ENCODE measurements at places on chromosomes 1 and 21.

DNA sequence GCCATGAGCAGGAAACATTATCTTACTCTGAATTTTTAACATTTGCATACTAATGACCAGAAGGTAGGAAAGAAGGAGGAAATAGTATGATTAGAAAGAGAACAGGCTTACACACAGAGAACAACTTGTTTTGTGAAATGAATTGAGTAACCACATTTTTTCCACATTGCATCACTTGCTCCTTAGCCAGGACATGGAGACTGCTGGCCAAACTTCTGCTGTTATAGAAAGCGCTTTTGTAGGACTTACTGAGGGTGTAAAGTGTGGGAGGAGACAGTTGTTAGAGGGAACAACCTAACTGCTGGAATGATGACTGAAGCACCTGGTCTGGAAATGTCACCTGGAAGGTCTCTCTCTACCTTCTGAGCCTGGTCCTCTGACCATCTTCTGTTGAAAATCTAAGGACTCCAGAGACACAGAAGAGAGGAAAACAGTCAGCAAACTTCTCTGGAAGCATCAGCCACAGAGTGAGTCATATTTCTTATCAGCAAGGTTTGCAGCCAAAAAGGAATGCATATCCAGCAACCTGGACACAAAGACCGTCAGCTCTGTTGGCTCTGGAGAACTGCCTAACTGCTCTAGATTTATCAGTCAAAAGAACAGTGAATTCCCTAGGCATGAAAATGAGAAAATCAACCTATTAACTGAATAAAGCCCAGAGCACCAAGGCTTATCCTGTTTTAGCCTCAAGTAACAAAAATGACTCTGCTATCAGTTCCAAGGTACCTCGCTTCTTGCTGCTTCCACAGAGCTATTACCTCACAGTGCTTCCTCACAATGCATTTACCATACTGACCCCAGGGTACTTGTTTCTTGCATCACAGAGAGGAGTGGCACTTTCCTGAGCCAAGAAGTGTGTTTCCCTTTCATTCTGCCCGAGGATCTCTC is 88.0 kb upstream of the SLFNL1 start:
- peak overlapping the region; percentile 84 for H3K27ac ChIP-seq
- H3K4me3 ChIP-seq = no peak overlapping the region
- H3K4me1 ChIP-seq = peaks cover 5% of the 10 kb centered on the region
- H3K27me3 ChIP-seq = no peaks in the 10 kb centered on the region

GRCh38 chr1:31981456-31981839 is 32.2 kb upstream of the KHDRBS1 start:
- H3K4me1 ChIP-seq = no peaks in the 10 kb centered on the region
- no peak overlapping the region for H3K4me3 ChIP-seq
- H3K36me3 ChIP-seq = no peaks in the 10 kb centered on the region
- no peaks in the 10 kb centered on the region for H3K27me3 ChIP-seq
- no peak overlapping the region for H3K27ac ChIP-seq

GRCh38 chr1:179803918-179804317 is 60.8 kb downstream of the FAM163A start:
- DNase-seq = no peak
- H3K27ac ChIP-seq = no peak overlapping the region
- H3K4me3 ChIP-seq = no peak overlapping the region
- no peaks in the 10 kb centered on the region for H3K4me1 ChIP-seq
- no peaks in the 10 kb centered on the region for H3K36me3 ChIP-seq

- peak; percentile 42 for DNase-seq
- no peak overlapping the region for H3K4me3 ChIP-seq
- H3K36me3 ChIP-seq = no peaks in the 10 kb centered on the region
- H3K4me1 ChIP-seq = peaks cover 16% of the 10 kb centered on the region
- H3K27me3 ChIP-seq = no peaks in the 10 kb centered on the region
- H3K27ac ChIP-seq = peak overlapping the region; percentile 39
These were observed 5.2 kb downstream of the AGMAT start for GRCh38 chr1:15579683-15580047.

- H3K36me3 ChIP-seq = peaks cover 11% of the 10 kb centered on the region
- H3K4me3 ChIP-seq = no peak overlapping the region
- H3K4me1 ChIP-seq = no peaks in the 10 kb centered on the region
- no peaks in the 10 kb centered on the region for H3K27me3 ChIP-seq
- no peak for DNase-seq
- no peak overlapping the region for H3K27ac ChIP-seq
These were observed 16.3 kb downstream of the VPS45 start for GRCh38 chr1:150083907-150084306.

DNA sequence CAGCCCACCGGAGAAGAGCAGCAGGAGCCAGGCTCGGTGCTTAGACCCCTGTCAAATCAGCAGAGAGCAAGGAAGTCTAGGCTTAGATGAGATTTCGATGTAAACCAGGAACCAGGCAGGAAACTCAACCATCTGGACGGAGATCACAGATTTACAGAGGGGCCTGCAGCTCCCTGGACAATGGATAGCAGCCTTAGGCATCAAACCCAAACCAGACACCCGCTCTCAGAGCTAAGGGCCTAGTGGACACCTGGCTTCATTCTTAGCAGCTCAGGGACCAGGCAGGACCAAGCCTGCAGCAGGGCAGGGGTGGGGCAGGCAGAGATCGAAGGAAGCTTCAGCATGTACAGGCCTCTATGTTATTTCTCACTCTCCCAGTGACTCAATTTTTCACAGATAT is 127.8 kb upstream of the FMN2 start:
- H3K4me1 ChIP-seq = no peaks in the 10 kb centered on the region
- H3K27me3 ChIP-seq = no peaks in the 10 kb centered on the region
- no peak overlapping the region for H3K4me3 ChIP-seq
- H3K27ac ChIP-seq = no peak overlapping the region

DNA sequence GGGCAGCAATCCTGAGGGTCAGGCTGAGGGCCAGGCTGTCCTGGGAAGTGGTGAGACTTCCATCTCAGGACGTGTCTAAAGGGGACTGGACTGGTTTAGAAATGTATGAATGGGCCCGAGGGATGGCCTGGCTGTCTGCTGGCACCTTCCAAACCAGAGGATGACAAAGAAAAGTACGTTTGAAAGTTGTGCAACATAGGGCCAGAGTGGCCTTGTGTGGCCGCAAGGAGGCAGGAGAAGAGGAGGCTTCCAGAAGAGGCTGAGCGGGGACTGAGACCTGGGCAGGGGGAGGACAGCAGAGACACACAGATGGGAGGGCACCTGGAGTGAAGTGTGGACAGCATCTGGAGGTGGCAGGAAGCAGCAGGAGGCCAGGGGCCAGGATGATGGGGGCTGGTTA is 2.6 kb upstream of the SYTL1 start:
- no peaks in the 10 kb centered on the region for H3K4me1 ChIP-seq
- no peaks in the 10 kb centered on the region for H3K27me3 ChIP-seq
- no peak overlapping the region for H3K27ac ChIP-seq
- H3K4me3 ChIP-seq = no peak overlapping the region

DNA sequence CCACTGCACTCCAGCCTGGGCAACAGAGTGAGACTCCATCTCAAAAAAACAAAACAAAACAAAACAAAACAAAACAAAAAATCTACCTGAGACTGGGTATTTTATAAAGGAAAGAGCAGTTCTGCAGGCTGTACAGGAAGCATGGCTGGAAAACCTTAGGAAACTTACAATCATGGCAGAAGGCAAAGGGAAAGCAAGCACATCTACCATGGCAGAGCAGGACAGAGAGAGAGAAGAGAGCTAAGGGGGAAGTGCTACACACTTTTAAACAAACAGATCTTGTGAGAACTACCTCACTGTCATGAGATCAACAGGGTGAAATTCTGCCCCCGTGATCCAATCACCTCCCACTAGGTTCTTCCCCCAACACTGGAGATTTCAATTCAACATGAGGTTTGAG is 198.3 kb upstream of the SAMSN1 start:
- DNase-seq = no peak
- H3K4me3 ChIP-seq = no peak overlapping the region
- no peaks in the 10 kb centered on the region for H3K36me3 ChIP-seq

DNA sequence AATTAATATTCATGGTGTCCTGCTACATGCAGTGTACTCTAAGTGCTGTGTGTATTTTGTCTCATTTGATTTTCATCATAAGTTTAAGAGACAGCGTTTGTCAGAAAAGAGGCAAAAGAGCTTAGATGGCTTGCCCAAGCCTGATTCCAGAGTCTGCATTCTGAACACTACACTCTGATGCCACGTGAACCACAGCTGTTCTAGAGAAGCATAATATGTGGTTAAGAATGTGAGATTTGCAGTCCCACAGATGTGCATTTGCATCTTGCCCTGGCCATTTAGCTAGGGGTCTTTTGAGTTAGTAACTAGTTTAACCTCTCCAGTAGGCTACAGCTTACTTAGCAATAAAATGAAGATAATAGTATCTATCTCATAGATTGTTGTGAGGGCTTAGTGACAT is 9.2 kb upstream of the GADD45A start:
- H3K4me3 ChIP-seq = no peak overlapping the region
- no peak overlapping the region for H3K27ac ChIP-seq
- H3K4me1 ChIP-seq = no peaks in the 10 kb centered on the region

DNA sequence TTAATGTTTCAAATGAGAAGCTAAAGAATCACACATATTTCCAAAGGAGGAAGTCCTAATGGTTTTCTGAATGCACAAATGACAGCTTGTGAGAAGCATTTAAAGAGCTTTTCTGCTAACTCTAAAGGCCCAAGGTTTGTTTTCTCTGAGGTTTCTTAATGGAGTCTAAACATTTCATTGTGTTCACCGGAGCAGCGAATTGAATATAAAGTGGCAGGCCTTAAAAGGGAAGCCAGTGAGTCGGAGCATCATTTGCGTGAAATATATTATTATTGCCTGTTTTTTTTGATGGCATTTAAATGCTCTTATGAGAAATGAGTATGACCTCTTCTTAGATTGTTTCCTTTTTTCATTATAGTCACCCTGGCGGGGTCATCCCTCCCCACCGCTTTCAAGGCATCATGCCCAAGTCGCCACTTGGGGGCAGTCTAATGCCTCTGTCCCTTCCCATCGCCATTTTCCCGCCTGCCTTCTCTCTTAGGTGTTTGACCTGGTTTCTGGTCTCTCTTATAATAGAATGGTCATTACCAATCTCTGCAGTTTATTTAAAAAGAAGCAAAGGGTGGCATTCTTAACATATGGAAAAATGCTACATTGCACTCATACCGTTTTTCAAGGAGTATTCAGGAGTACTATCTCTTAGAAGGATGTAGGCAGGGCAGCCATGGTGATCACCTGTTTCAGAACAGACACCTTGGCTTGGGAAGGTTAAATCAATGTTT is 25.3 kb upstream of the OVAAL start:
- DNase-seq = peak; percentile 66
- H3K36me3 ChIP-seq = no peaks in the 10 kb centered on the region
- H3K27ac ChIP-seq = no peak overlapping the region
- peaks cover 5% of the 10 kb centered on the region for H3K4me1 ChIP-seq

DNA sequence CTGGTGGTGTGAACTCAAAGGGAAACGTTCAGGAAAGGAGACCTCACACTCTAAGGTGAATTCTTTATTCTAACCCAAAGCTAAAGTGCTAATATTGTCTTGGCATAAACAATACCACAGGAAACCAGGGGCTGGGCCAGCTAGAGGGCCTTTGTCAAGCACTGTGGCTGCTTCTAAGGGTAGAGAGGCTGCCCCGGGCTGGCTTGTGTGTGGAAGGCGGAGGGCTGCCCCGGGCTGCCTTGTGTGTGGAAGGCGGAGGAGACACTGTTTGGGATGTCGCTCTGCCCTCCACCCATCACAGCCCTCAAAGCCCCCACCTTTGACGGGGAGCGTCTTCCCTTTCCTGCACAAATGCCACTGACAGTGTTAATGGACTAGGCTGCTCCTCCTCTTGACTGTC is 216.8 kb downstream of the TOMM20 start:
- H3K36me3 ChIP-seq = no peaks in the 10 kb centered on the region
- no peak overlapping the region for H3K27ac ChIP-seq
- no peak for DNase-seq
- peaks cover 23% of the 10 kb centered on the region for H3K4me1 ChIP-seq
- no peak overlapping the region for H3K4me3 ChIP-seq

- no peak overlapping the region for H3K27ac ChIP-seq
- no peak overlapping the region for H3K4me3 ChIP-seq
- H3K27me3 ChIP-seq = no peaks in the 10 kb centered on the region
- no peaks in the 10 kb centered on the region for H3K4me1 ChIP-seq
These were observed 70.7 kb downstream of the POFUT2 start for GRCh38 chr21:45217010-45217409.

- H3K27me3 ChIP-seq = no peaks in the 10 kb centered on the region
- no peak overlapping the region for H3K27ac ChIP-seq
- DNase-seq = peak; percentile 25
- no peaks in the 10 kb centered on the region for H3K36me3 ChIP-seq
- H3K4me3 ChIP-seq = no peak overlapping the region
These were observed 476.7 kb downstream of the LTN1 start for GRCh38 chr21:28516021-28516420.

DNA sequence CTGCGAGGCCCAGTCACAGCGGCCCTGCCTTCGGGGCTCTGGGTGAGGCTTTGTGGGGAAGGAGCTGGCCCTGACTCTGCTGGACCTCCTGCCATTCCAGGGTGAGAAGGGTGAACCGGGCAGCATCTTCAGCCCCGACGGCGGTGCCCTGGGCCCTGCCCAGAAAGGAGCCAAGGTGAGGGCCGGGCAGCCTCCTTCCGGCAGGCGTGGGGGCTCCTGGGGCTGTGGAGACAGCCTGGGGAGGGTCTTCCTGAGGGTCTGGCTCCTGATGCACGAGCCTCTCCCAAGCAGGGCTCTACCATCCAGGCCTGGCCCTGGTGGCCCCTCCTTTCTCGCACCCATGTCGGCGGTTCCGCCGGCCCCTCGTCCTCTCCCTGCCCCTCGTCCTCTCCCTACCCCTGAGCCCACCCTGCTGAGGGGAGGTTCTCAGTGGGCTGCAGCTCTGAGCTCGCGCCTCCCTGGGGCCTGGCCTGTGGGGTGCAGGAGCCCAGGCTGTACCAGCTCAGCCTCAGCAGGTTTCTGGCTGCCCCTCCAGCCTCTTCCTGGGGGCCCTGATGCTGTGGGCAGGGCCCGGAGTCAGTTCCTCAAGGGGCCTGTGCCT is 48.7 kb downstream of the SLC19A1 start:
- no peak overlapping the region for H3K4me3 ChIP-seq
- no peak for DNase-seq
- H3K27ac ChIP-seq = no peak overlapping the region

- no peak for DNase-seq
- H3K4me3 ChIP-seq = no peak overlapping the region
- H3K27me3 ChIP-seq = no peaks in the 10 kb centered on the region
- no peaks in the 10 kb centered on the region for H3K36me3 ChIP-seq
These were observed 15.8 kb downstream of the OR14I1 start for GRCh38 chr1:248686815-248687214.

DNA sequence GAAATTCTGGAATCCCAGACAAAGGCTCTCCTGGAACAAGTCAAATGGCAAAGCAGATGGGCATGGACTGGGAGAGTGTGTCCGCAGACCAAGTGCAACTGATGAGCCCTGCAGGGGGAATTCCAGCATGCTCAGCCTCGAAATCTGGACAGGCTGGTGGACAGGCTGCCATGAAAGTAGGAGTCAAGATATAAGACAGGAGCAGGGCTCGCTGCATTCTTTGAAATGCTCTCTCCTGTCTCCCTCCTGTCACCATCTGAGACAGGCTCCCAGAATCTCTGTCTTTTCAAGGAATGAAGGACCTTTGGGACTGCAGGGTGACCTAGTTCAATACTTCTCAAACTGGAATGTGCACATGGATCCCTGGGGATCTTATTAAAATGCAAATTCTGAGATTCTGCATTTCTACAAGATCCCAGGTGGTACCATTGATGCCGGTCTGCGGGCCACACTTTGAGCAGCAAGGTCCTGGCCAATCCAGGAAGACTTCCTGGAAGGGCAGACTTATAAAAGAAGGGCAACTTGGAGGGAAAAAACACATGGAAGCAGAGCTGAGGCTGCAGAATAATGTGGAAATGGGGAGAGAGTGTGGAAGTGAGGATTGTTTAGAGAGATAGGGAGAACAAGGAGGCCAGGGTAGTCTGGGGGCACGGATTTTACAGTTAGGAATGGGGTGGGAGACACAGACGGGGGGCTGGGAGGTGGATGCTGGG is 29.8 kb downstream of the TNNT2 start:
- no peaks in the 10 kb centered on the region for H3K4me1 ChIP-seq
- H3K36me3 ChIP-seq = no peaks in the 10 kb centered on the region
- no peaks in the 10 kb centered on the region for H3K27me3 ChIP-seq
- H3K27ac ChIP-seq = no peak overlapping the region

All from kidney (tissue), 22 donors.